CD4-positive, alpha-beta T cell treated with Interleukin-12 subunit alpha and Interleukin-12 subunit beta, for 1 hour (primary cell): ENCODE measurements at places on chromosomes 16 and 17.

GRCh38 chr17:48605991-48606891, 1.5 kb upstream of the HOXB6 start:
- no peak for DNase-seq

- no peak for DNase-seq
Measured at GRCh38 chr16:86869288-86870022, 291.1 kb downstream of the FOXL1 start.

GRCh38 chr16:49498264-49498663, 124.7 kb downstream of the C16orf78 start:
- no peak for DNase-seq

DNA sequence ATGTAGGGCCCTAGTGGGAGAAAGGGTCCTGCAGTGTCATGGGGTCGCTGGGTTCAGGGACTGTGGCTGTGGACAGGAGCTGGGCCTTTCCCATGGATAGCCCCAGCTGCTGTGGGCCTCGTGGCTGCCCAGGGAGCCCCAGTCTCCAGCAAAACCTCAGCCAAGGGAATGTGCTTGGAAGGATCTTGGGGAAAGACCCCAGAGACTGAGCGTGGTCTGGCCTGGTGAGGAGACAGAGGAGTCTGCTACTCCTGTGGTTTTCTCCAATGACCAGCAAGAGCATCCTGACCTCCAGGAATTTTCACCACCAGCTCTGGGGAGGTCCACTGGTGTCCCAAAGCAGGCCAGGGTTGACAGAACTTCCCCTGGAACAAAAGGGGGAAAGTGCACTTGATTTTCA, 42.3 kb downstream of the RNF112 start:
- DNase-seq: no peak

GRCh38 chr17:66548158-66548557, 245.7 kb downstream of the PRKCA start:
- peak; percentile 33 for DNase-seq

DNA sequence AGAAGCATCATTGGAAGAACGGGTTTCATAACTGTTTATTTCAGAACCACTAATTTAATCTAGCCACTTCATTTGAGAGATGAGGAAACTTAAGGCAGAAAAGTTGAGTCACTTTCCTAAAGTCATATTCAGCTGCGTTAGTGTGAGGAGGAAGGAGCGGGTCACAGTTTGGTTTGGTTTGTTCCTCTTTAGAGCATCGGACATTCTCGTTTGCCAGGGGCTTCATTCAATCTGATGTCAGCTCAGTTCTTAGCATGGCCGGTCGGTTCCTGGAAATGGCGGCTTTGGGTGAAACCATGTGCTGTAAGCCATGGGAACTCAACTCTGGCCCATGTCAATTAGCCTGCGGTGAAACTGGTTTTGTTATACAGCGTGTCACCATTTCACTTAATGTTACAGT, 186.5 kb downstream of the LGALS9B start:
- no peak for DNase-seq

- no peak for DNase-seq
Measured at GRCh38 chr17:32484041-32484461, 2.7 kb upstream of the CDK5R1 start.

GRCh38 chr17:55417411-55418268, 4.0 kb downstream of the MMD start:
- DNase-seq: no peak

GRCh38 chr17:21573961-21574610, 118.2 kb upstream of the KCNJ18 start:
- DNase-seq: peak; percentile 44

GRCh38 chr16:73019457-73020362, 28.2 kb downstream of the ZFHX3 start:
- no peak for DNase-seq

- DNase-seq: no peak
Measured at GRCh38 chr17:1588821-1589585, 26.4 kb upstream of the PITPNA start.

DNA sequence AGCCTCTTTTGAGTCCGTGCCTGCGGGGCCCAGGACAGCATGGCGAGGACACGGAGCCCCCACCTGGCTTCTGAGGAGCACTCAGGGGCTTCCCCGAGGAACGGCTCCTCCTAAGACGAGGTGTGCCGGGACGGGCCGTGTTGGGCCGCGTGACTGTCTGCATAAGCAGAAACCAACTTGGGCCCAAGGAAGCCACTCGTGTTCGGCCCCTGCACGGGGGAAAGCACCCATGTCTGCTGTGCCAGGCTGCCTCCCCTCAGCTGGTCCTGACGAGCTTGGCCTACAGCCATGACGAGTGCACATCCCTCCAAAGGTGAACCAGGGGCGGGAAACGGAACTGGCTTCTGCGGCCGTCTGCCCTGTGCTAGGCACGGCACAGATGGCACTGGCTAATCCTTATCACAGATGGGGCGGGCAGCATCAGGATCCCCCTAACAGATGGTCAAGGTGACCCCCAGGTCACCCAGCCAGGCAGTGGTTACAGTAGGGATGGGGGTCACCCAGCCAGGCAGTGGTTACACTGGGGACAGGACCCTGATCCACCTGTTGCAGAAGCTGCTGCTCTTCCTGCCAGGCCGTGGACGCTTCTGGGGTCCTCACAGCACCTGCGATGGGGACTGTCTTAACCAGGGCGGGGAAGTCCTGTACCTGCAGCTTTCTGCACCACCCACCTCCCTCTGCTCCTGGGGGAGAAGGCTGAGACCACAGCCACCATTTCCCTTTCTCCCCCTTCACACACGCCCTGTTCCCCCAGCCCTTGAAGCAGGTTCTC, 25.6 kb downstream of the MRM3 start:
- DNase-seq: no peak

- DNase-seq: no peak
Measured at GRCh38 chr17:62860962-62861873, 53.1 kb upstream of the MARCHF10 start.

DNA sequence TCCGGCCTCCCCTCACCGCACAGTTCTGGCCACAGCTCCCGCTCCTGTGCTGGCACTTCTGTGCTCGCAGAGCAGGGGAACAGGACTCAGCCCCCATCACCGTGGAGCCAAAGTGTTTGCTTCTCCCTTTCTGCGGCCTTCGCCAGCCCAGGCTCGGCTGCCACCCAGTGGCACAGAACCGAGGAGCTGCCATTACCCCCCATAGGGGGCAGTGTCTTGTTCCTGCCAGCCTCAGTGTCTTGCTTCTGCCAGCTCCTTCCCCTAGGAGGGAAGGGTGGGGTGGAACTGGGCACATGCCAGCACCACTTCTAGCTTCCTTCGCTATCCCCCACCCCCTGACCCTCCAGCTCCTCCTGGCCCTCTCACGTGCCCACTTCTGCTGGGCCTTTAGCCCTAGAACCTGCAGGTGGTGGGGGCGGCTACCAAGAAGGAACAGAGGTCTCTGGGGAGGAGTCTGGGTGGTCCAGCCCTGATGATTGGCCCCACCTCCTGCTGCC, 645 bp upstream of the ELMO3 start:
- peak; percentile 32 for DNase-seq

- peak; percentile 54 for DNase-seq
Measured at GRCh38 chr16:85428168-85428898, 184.8 kb upstream of the GSE1 start.

- no peak for DNase-seq
Measured at GRCh38 chr16:28062847-28063521, 530 bp downstream of the GSG1L start.

DNA sequence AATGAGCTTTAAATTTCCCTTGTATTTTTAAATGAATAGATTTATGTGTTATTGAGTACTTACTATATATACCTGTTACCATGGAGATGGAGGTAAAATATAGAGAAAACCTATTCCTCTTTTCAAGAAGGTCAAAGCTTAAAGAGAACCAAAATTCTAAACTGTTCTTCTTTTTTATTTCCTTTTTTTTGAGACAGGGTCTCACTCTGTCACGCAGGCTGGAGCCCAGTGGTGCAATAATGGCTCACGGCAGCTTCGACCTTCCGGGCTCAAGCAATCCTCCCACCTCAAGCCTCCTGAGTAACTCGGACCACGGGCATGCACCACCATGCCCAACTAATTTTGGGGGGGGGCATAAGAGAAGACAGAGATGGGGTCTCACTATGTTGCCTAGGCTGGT, 25.0 kb upstream of the TMEM97 start:
- DNase-seq: no peak

GRCh38 chr17:82836823-82837357, 2.9 kb downstream of the ZNF750 start:
- DNase-seq: no peak

DNA sequence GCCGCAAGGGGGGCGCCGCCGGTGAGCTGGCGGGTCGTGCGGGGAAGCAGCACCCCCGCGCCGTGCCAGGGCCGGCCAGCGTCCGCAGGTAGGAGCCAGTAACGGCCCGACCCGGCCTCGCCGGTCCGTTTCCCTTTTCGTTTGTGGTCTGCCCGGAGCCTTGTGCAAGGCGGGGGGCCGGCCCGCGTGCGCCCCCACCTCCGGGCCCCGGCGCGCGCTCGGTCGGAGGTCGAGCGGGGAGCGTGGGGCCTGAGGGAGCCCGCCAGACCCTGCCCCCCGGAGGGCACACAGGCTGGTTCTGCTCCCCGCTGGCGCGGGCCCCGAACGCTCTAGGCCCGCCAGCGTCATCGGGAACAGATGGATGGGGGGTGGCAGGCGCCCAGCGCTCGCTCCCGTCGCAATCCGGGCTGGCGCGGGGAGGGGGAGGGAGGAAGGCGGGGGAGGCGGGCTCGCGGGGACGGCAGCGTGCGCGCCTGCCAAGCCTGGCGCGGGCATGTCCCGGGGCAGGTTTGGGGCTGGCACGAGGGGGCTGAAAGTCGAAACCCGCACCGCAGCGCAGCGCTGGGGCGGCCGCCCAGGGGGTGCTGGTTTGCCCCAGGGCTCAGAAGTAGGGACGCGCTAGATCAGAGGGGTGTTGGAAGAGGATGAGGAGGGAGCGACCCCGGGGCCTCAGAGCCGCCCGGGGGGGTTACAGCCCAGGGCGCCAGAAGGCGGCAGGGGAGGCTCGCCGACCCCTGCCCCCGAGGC, 1.5 kb upstream of the GSE1 start:
- peak; percentile 49 for DNase-seq

GRCh38 chr17:38844261-38844757, 9.2 kb downstream of the RPL23 start:
- DNase-seq: no peak

- DNase-seq: no peak
Measured at GRCh38 chr17:39664581-39665561, at the start of gene TCAP. TSS of gene TCAP (plus strand) at chr17:39665349. CDS start at chr17:39665360, 11 bp downstream.

- no peak for DNase-seq
Measured at GRCh38 chr17:44775838-44776621, 17.2 kb downstream of the ADAM11 start.

- no peak for DNase-seq
Measured at GRCh38 chr16:53566552-53567245, 63.7 kb upstream of the AKTIP start.

- DNase-seq: no peak
Measured at GRCh38 chr16:87352818-87353217, 30.8 kb downstream of the FBXO31 start.

GRCh38 chr17:42180922-42181850, at the start of gene KCNH4:
TSS of gene KCNH4 (minus strand) at chr17:42181142. CDS start at chr17:42180945, 197 bp downstream.
- peak; percentile 94 for DNase-seq

DNA sequence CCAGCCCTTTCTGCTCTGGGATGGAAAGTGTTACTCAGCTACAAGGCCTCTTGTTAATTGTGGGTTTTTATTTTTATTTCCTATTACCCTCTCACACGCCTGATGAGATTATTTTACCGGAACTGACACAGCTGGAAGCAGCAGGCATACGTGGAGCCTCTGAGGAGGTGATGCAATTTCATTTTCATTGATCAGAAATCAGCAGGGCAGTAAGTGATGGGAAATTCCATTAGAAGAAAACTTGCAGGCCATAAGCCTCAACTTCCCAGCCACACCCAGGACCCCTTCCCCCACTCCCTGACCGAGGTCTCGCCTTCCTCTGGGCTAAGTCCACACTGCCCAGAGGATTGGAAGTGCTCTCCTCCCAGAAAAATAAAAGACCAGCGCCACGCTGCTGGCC, 69.7 kb downstream of the ZFHX3 start:
- no peak for DNase-seq

- no peak for DNase-seq
Measured at GRCh38 chr17:39677072-39677471, 8.8 kb downstream of the PNMT start.

DNA sequence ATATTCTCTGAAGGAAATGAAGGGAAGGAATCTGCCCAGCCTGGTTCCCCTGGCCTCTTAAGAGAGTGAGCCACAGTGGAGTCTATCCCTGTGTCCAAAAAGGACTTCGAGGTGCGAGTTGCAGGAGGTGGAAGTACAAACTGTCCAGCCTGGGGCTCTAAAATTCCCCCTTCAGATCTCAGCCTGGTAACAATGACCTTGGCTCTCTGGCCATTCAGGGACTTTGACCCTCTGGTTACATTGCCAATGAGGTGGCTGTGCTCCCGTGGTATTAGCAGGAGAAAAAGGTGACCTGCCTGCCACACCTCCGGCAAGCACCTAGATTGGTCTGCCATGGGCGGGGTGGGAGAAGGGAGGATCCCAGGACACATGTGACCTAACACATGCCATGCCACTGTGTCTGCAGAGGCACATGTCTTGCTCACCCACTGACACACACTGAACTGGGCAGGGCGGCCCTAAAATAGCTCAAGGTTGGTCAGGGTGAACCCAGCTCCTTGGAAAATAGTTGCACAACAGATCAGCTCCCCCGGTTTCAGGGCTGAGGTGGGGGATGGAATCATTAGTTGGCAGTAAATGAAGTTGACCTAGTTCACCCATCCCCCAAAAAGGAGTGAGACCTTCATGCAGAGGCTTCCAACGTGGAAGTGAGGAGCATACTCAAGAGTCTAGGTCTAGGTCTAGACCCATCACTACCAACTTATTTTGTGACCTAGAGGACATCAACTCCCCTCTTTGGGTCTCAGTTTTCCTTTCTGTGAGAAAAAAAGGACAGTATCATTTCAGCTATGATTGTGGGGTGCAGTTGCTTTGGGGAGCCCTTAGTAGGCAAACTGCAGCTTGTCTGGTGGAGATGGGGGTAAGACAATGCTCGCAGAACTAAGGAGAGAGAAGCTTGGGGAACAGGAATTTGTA, 2.2 kb downstream of the NR1D1 start:
- DNase-seq: no peak

GRCh38 chr17:69495787-69496186, 81.3 kb downstream of the MAP2K6 start:
- DNase-seq: no peak

DNA sequence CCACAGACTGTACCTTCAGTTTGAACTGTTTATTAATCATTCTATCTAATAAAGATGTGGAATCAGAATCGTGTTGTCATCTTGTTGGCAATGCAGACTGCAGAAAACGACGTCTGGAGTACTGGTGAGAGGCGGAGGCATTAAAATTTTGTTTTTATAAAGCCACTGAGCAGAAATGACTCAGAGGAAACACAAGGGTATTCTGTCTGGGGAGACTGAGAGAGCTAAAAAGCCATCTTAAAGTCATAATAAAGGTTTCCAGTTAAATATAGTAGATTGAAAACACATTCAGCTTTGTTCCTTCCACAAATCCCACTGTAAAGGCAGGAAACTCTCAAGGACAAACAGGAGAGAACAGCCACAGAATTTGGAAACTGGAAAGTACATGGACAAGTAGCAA, 74.2 kb downstream of the CPPED1 start:
- DNase-seq: no peak
